Hair follicle dermal papilla cell (primary cell): ENCODE measurements at places on chromosomes 11 and 22. TPM values are rescaled to one million over a fixed set of nuclear protein-coding genes. Genes with fewer than 3 reads are reported as not detected.

Gene PIWIL4
- total RNA-seq: 3.4 and 3.9 TPM in 2 replicates

Gene CCDC85B
- 42.7 and 47.2 TPM in 2 replicates for total RNA-seq

Gene SLC29A2
- total RNA-seq: 0.24 and 0.81 TPM in 2 replicates

Gene SELENOH
- 46.9 and 57.4 TPM in 2 replicates for total RNA-seq

Gene SLC2A11
- total RNA-seq: 9.2 and 12.7 TPM in 2 replicates

Gene CSF2RB
- 0.24 TPM in 1 of 2 replicates, not detected in the other for total RNA-seq

Gene DBX1
- total RNA-seq: not detected in 2 replicates

Gene KDM4E
- total RNA-seq: not detected in 2 replicates

Gene MRPL17
- 28.4 and 39.6 TPM in 2 replicates for total RNA-seq
